Activated naive CD4-positive, alpha-beta T cell treated with anti-CD3 and anti-CD28 coated beads for 36 hours (primary cell): ENCODE measurements at places on chromosomes 4 and X.
A peak's percentile ranks its signal among the peaks of the same experiment; 100 is the strongest.

DNA sequence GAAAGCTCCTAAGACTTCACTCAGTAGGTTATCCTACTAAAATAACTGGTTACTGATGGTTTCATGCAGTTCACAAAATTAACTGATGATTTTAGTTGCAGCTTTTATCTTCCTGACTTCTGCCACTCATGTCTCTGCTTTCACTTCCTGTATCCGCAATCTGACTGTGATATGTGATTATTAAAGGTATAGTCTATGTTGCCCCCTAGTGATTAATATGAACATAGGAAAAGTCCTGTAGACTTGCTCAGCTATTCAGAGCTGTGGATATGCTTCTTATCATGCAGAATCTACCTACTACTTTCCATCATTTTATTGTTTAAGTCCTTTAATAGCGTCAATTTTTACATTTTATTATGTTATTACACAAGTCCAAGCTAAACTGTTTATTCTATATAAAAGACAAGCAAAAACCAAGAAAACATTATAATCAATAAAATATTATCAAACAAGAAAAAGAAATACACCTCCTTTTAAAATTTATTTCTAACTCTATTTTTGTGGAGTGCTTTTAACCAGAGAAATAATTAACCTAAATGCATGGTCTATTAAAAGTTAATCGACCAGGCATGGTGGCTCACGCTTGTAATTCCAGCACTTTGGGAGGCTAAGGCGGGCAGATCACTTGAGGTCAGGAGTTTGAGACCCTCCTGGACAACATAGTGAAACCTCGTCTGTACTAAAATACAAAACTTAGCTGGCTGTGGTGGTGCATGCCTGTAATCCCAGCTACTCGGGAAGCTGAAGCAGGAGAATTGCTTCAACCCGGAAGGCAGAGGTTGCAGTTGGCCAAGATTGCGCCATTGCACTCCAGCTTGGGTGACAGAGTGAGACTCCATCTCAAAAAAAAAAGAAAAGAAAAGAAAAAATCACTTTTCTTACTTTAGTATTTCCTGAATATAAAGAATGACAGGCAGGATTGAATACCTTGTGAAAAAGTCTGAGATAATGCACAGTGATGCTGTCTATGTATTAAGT, 40.4 kb upstream of the TLR2 start:
- no peak for DNase-seq

- no peak for DNase-seq
Observed at GRCh38 chr4:112448306-112449132, 67.5 kb downstream of the NEUROG2 start.

GRCh38 chr4:102551958-102552565, 50.9 kb downstream of the NFKB1 start:
- no peak for DNase-seq

GRCh38 chrX:40091691-40092421, 5.9 kb downstream of the BCOR start:
- no peak for DNase-seq

- peak; percentile 73 for DNase-seq
Observed at GRCh38 chr4:11471618-11472017, 42.9 kb upstream of the HS3ST1 start.

- no peak for DNase-seq
Observed at GRCh38 chr4:23889391-23889790, 456 bp downstream of the PPARGC1A start.
